Activated T-cell treated with anti-CD3 and anti-CD28 coated beads, Interleukin-2, amount 50 U/mL, for 1 hour (primary cell): ENCODE measurements at places on chromosomes 11 and 22.

- no peak for DNase-seq
Observed at GRCh38 chr11:58616594-58616993, 5.9 kb upstream of the CNTF start.

GRCh38 chr22:38133331-38133730 is 22.8 kb upstream of the BAIAP2L2 start:
- no peak for DNase-seq

- DNase-seq, result no peak
Observed at GRCh38 chr11:134433251-134433650, 21.2 kb upstream of the B3GAT1 start.

- DNase-seq, result no peak
Observed at GRCh38 chr11:72348250-72348649, 86.1 kb downstream of the CLPB start.

DNA sequence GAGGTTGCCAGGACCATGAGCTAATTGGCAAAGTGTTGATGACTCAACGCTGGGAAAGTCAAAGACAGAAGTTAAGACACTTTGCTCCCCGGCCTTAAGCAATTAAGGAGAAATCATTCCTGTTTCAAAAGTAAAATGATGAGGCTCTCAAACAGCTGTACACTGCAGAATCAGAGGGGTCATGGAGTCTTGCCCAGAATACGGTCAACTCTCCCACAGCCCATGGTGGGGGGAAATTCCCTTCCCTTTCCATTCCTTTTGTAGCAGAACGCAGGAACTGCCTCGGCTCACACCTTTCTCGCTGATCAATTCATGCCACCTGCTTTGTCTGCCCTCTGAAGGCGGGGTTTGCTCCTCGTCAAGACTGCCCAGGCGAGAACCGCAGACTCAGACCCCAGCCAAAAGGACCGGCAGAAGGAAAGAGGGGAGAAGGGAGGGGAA is 52.8 kb downstream of the MN1 start:
- DNase-seq, result no peak

DNA sequence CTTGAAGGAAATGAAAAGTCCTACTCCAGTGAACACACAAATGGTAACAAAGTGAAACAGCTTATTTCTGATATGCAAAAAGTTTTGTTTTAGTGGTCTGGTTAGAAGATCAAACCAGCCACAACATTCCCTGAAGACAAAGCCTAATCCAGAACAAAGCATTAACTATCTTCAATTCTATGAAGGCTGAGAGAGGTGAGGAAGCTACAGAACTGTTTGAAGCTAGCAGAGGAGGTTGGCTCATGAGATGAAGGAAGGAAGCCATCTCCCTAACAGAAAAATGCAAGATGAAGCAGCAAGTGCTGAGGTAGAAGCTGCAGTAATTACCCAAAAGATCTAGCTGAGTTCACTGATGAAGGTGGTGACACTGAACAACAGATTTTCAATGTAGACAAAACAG is 168.4 kb downstream of the IGLL1 start:
- no peak for DNase-seq

DNA sequence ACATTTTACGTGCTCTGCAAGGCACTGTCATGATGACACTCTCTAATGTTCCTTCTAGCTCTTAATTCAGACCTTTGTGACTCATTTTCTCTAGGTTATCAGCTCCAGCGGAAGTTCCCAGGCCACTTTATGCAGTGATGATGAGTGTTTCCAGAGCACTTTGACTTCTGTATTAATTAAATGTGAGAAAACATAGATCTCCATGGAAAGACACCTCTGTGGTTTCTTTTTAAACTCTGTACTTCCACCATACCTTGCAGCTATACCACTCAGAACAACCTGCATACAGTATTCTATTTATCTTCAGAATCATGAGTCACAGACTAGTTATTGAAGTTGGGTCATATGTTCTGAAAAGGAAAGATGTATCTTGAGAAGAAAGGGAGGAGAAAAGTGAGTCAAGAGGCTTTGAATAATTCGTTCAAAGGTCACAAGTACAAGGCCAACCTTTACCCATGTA is 175.6 kb upstream of the TENM4 start:
- DNase-seq, result no peak
